ENCODE measurements at places on chromosomes 16 and 17.

DNA sequence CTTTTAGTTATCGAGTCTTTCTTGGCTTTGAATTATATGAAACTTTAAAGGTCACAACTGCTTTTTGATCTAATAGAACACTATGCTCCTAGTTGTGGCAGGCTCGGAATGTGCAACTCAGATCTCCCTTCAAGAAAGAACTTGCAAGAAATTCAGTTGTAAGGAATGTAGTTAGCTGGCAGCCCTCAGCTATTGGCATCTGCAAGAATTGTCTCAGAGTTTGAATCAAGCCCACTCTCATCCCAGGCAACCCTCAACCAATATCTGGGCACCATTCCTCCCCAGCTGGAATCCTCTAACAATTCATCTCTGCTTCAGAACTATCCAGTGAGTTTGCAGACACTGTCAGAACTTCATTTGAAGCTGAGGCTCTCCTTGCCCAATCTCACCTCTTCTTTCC is 447.2 kb downstream of the KIF2B start:
- no peak for DNase-seq

DNA sequence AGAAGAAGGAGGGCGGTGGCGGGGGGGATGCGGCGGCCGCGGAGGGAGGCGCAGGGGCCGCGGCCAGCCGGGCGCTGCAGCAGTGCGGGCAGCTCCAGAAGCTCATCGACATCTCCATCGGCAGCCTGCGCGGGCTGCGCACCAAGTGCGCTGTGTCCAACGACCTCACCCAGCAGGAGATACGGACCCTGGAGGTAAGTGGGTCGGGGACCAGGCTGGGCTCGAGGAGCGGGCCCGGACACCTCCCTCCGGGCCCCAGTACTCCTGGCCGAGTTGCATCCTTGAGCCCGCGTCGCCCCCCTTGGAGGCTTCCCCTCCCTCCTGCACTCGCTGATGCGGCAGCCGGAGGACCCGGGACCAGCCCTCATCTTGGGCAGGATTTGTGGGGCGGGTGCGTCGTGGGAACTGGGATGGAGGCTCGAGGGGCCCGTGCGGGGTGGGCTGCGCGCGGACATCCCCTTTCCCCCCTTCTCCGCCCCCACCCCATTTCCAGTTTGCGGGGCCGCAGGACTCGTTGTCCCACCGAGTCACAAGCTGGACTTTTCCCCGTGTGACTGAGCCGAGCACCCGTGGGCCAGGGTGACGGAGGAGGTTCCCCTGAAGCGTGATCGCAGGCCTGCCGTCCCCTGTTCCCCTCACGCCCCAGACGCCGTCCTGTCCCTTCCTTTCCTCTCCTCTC is 572 bp downstream of the KSR1 start:
- DNase-seq, result peak; percentile 40

DNA sequence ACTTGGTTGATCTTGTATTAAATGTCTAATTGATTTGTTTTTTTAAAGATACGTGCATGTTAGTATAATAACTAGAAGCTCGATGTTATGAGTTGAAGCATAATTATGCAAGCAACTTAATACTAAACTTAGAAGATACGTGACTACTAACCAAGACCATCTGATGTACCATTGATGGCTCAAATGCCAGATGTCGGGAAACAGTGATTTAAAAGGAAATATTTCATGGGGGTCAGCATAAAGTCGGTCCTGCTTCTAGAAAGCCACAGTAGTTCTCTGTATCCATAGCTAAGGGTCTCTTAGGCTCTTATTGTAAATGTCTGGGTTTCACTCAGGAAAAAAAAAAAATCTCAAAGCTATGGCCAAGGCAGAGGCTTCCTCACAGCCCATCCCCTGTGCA is 61.2 kb upstream of the RBFOX1 start:
- no peak for DNase-seq

DNA sequence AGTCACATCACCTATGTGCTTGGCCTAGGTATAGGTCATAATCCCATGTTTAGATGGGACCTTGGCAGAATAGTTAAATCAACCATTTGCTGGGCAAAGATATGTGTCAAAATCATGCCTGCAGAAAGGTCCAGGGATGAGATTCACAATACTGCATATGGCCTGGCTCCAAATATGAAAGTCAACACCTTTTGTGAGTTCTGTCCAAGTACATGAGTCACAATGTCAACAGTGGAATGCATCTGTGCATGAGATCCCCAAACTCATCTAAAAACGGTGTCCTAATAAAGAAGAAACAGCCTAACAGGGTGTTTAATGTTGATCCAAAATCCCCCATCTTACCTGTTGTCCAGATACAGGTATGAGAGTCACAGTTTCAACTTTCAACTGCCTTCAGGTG is 1847.5 kb downstream of the TP53TG3F start:
- DNase-seq, result no peak

- DNase-seq, result no peak
Measured at GRCh38 chr16:27475561-27475960, 73.6 kb downstream of the IL21R start.

GRCh38 chr17:47240806-47241205 is 12.8 kb upstream of the ITGB3 start:
- DNase-seq, result no peak

GRCh38 chr16:70250748-70251628 is 752 bp downstream of the EXOSC6 start:
- DNase-seq, result peak; percentile 61

GRCh38 chr16:15597822-15598647 is 44.9 kb downstream of the MARF1 start:
- DNase-seq, result no peak

DNA sequence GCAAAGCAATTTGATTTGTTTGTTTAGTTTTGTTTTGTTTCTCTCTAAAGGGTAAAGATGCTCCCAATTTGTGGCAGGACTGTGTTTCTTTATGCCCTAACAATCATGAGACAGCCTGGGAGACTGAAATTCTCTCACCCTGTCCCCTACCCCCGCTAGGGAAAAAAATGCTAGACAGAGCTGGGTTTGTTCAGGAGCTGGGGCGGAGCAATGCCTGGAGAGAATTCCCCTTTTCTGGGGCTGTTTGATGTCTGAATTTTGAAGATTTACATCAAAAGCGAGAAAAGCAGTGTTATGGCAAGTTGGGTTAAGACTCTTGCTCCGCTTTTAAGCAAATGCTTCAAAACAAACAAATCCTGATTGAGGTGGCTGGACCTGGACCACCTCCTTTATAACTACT is 8.4 kb downstream of the MAF start:
- no peak for DNase-seq

DNA sequence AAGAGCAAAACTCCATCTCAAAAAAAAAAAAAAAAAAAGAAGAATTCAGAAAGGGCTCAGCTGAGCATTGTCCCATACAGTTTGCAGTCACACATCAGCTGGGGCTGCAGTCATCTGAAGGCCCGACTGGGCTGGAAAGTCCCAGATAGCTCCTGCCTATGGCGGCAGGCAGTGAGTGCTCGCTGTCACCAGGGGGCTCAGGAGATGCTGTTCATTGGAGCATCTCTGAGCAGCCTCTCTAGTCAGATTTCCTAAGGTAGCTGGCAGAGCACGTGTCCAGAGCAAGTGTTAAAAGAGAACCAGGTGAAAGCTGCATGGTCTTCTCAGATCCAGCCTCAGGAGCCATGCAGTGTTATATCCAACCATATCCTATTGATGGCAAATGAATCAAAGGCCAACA is 75.8 kb downstream of the WSCD1 start:
- no peak for DNase-seq

GRCh38 chr17:34859652-34860051 is 101.6 kb downstream of the CCT6B start:
- no peak for DNase-seq

DNA sequence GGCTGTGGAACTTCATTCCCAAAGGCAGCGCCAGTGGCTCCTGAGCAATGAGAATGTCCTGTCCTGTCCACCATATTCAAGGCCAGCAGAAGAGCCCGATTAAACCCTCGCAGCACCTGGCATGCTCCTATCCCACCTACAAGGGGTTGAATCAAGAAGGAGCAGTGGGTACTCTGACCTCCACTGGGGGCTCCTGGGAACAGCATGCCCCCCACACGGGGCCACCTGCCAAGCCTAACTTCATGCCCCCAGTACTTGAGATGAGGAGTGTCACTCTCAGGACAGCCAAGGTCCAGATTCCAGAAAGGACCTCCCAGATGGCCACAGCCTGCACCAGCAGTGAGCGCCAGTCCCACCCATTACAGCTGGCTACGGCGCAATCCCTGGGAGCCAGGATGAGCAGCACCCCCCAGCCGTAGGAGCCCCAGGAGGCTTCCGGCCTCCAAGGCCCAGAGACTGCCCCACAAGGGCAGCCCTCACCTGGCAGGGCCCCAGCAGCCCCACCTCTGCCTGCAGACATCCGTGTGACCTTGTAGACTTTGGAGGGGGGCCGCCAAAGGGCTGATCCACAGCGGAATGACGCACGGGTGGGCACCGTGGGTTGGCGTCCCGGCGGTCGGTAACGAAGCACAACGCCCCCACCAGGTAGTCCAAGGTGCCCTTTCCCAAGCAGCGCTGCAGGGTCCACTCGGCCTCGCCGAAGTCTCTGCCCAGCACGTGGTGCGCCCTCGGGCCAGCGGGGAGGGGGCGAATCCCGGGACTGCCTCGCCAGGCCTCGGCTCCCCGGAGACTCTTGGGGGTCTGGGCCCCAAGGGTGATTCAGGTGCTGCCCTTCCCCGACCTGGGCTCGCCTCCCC is 1.0 kb upstream of the MPDU1 start:
- DNase-seq, result no peak

DNA sequence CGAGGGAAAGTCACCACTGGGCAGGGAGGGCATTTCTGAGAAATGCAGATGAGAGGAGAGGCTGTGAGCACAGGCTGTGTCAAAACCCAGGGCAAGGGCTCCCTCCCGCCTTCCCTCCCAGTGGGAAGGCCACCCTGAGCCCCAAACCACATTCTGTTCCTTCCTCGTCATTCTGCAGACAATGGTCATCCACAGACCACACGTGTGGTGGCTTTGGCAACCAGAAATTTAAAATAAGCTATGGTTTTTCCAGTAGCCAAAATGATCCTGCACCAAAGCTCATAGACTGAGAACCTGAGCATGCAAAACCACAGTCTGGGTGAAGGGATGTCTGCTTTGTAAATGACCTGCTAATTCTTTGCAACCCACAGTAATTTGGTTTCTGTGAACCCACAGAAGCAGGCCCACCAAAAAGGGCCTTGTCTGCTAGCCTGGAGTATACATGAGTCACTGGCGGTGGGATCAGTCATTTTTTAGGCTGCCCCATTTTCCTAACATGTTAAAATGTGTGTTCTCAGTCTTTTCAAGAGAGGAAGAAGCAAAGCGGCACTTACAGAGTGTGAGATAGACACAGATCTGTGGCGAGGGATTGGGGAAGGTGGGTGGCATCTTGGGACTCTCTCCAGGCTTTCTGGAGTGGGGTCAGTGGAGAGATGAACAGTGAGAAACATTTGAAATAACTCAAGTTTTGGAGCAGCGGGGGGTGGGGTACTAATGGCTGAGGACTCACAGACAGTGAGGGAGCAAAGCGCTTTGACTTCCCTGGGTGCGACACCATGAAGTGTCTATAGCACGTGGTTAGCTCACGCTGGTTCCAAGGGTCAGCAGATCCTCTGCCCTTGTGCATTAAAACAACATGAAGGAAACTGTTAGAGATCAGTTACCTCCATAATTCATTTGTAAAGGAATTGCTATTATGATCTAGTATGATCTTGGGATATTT is 20.5 kb downstream of the GRB7 start:
- DNase-seq, result no peak

DNA sequence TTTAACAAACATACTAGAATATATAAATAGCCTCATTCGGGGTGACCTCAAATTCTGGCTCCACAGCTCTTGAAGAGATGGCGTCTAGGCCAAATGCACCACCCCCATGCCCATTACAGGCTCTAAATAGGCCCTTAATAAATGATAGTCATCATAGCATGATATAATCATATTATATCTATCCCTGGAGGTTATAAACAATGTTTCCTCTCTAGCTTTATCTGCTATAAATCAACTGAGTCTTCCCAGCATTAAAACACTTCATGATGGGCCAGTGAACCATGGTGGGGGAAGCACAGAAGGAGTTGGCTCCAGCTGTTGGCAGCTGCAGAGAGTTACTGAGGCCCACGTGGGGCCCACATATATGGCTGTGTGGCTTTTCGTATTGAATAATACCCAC is 214.9 kb upstream of the MPHOSPH6 start:
- no peak for DNase-seq

GRCh38 chr16:28182801-28183200 is 29.0 kb downstream of the XPO6 start:
- no peak for DNase-seq

- DNase-seq, result no peak
Measured at GRCh38 chr16:84237994-84238750, 1.6 kb downstream of the KCNG4 start.

DNA sequence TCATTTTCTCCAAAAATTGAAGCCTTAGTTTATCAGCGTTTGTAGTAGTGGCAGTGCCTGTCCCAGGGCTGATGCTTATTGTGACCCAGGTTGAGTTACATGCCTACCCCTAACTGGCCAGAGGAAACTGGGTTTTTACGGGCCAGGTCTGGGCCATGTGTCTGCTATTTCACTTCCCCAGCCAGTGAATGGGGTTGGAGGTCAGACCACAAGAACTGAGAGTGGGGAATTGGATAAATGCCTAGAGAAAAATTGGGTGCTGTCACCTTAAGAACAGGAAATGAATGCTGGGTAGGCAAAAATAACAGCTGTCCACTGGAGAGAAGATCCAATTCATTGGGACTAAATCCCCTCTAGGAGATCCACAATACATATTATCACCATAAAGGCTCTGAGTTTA is 5.2 kb downstream of the ADPRM start:
- DNase-seq, result no peak

DNA sequence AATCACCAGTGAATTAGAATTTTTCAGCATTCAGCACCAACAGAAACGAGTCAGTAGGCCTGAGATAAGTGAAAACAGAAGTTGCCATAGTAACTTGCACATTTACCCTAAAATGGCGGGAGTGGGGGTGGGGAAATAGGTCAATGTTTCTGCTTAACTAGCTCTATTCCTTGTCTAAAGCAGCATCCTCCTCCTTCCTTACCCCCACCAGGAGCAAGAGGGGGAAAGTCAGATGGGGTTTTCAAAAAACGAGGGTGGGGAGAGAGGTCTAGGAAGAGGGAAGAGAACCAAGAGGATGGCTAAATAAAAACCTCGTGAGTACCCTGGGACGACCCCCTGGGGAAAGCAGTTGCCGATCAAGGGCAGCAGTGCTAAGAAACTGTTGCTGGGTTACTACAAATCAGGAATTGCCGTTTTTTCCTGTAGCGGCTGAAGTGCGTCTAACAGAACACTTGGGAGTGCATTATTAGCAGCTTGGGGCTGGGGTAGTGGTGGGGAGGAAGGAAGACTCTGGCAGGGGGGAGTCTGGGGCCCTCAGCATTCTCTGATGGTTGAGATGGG is 34.4 kb upstream of the MNT start:
- DNase-seq, result no peak

DNA sequence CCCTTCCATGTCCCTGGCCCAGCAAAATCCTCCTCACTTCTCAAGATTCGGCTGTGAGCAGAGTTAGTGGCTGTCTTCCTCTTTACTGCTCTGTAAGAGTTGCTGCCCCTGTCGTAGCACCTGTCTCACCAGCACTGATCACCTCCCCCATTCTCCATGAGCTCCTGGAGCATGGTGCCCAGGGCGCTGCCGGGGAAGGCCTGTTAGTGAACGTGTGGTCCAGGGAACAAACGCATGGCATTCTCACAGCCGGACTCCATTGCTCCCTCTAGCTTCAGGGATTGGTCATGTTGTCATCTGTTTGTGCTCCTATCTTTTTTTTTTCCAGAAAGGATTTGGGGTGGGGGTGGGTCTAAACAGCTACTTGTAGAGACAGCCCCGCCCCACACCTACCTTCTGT is 141.2 kb downstream of the CMIP start:
- peak; percentile 46 for DNase-seq

Data from endothelial cell (in vitro differentiated cells).